ENCODE measurements at places on chromosomes 7 and 10.

- H3K36me3 ChIP-seq: no peaks in the 10 kb centered on the region
- H3K27me3 ChIP-seq: no peaks in the 10 kb centered on the region
- H3K27ac ChIP-seq: peak overlapping the region; percentile 69
- no peak for DNase-seq
These were observed 55.4 kb upstream of the ELN start for GRCh38 chr7:73972614-73973013.

GRCh38 chr10:29522061-29522855 lies 112.5 kb downstream of the SVIL start:
- no peak for DNase-seq
- peak overlapping the region; percentile 69 for H3K27ac ChIP-seq
- peak overlapping the region; percentile 33 for H3K4me3 ChIP-seq
- peaks cover 22% of the 10 kb centered on the region for H3K4me1 ChIP-seq
- H3K36me3 ChIP-seq: peaks cover 50% of the 10 kb centered on the region

- no peak overlapping the region for H3K4me3 ChIP-seq
- H3K4me1 ChIP-seq: no peaks in the 10 kb centered on the region
- H3K27me3 ChIP-seq: no peaks in the 10 kb centered on the region
- no peak for DNase-seq
- H3K36me3 ChIP-seq: no peaks in the 10 kb centered on the region
These were observed 59.9 kb upstream of the TM9SF3 start for GRCh38 chr10:96646751-96647166.

- no peaks in the 10 kb centered on the region for H3K27me3 ChIP-seq
- H3K27ac ChIP-seq: no peak overlapping the region
- no peak overlapping the region for H3K4me3 ChIP-seq
- DNase-seq: no peak
- H3K4me1 ChIP-seq: no peaks in the 10 kb centered on the region
These were observed 169.9 kb downstream of the RNF133 start for GRCh38 chr7:122528879-122529481.

GRCh38 chr10:90470966-90471365 lies 386.9 kb downstream of the HTR7 start:
- no peak for DNase-seq
- H3K27me3 ChIP-seq: no peaks in the 10 kb centered on the region
- no peaks in the 10 kb centered on the region for H3K36me3 ChIP-seq
- H3K4me3 ChIP-seq: no peak overlapping the region
- peaks cover 11% of the 10 kb centered on the region for H3K4me1 ChIP-seq

Data from thoracic aorta (tissue), 2 donors.